ENCODE measurements at places on chromosomes 11 and 22.
A peak's percentile ranks its signal among the peaks of the same experiment; 100 is the strongest.

DNA sequence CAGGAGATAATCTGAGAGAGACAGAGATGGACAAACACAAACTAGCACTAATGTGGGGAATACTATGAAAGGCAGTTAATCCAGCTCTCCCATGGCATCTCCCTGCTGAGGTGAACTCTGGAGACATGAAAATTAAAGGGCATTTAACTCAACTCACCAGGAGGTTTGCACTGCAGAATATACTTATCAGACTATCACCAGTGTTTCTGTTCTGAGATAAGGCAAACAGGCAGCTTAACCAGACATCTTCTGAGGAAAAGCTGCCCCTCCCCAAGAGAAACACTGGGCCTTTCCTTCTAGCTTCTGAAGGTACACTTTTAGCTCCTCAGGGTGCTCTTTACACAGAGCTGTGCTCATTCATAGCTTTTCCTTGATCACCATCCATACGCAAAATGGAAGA, 85.5 kb downstream of the AMBRA1 start:
- DNase-seq = no peak

GRCh38 chr11:44613153-44613552, 47.7 kb downstream of the CD82 start:
- no peak for DNase-seq

GRCh38 chr11:4072668-4073285, 21.8 kb upstream of the RRM1 start:
- no peak for DNase-seq

DNA sequence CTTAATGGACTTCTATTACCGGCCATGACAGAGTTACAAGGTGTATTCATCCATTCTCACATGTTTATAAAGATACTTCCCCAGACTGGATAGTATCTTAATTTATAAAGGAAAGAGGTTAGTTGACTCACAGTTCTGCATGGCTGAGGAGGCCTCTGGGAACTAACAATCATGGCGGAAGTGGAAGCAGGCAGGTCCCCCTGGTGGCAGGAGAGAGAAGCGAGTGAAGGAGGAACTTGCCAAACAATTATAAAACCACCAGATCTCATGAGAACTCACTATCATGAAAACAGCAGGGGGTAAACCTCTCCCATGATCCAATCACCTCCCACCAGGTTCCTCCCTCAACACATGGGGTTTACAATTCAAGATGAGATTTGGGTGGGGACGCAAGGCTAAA, 170.0 kb upstream of the PDGFD start:
- DNase-seq = no peak

- DNase-seq = no peak
Observed at GRCh38 chr11:36451045-36451444, 59.0 kb downstream of the TRAF6 start.

DNA sequence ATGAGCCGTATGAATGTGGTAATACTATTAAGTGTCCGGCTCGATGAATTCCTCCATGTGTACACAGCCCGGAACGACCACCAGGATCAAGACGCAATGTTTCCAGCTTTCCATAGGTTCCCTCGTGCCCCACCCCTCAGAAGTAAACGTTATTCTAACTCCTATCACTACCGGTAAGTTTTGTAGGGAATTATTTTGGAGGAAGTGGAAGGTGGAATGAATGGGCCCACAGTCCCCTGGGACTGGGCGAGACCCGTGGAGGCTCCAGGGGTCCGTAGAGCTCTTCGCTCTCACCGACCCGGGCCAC, 720 bp upstream of the FAR1 start:
- no peak for DNase-seq

DNA sequence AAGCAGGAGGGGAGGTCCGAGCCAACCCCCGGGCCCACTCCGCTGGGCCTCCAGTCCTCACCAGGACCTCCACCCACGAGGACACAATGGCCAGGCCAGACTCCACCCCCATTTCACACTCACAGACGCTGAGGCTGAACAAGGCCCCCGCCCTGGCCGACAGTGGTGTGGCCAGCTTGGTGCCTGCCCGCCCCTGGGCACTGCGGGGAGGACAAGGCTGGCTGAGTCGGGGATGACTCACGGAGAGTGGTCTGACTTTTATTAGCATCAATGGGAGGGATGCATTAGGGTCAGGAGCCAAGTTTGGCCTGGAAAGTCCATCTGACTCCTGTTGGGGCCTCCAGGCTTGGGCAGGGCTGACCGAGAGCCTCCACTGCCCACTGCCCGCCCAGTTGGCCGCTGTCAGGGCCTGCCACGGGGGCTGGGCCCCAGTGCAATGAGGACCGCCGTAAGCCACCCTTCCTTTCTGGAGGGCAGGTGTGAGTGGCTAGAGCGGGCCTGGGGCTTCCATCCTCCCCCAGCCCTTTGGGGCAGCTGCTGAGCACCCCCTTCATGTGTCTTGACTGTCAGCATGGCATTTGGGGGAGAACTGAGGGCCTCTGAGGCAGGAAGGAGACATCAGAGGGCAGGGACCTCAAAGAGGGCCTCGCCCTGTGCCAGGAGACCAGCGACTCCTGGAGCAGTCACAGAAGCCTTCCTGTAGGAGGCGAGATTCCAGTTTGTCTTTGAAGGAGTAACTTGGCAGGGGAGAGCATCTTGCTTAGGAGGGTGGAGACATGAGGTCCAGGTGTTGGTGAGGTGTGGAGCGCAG, 10.6 kb downstream of the TSPAN32 start:
- no peak for DNase-seq

- DNase-seq = no peak
Observed at GRCh38 chr11:45605051-45605450, 60.4 kb downstream of the CHST1 start.

GRCh38 chr11:124798991-124799347, 1.2 kb downstream of the MSANTD2 start:
- DNase-seq = no peak

DNA sequence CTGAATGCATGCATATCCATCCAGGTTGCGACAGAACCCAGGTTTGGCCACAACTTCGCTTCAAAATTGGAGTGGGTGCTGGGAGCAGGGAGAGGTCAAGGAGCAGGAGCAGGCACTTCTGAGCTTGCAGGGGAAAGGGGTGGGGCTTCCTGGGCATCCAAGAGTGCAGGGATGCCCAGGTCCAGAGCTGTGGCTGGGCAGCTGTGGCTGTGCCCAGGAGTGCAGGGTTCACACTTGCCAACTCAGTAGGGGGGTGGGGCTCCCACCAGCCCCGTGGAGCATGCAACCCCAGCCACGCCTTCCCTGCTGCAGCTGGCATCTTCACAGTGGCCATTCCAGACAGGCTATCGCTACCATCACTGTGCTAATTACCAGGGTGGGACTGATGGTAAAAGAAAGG, 115.3 kb upstream of the MTNR1B start:
- no peak for DNase-seq

DNA sequence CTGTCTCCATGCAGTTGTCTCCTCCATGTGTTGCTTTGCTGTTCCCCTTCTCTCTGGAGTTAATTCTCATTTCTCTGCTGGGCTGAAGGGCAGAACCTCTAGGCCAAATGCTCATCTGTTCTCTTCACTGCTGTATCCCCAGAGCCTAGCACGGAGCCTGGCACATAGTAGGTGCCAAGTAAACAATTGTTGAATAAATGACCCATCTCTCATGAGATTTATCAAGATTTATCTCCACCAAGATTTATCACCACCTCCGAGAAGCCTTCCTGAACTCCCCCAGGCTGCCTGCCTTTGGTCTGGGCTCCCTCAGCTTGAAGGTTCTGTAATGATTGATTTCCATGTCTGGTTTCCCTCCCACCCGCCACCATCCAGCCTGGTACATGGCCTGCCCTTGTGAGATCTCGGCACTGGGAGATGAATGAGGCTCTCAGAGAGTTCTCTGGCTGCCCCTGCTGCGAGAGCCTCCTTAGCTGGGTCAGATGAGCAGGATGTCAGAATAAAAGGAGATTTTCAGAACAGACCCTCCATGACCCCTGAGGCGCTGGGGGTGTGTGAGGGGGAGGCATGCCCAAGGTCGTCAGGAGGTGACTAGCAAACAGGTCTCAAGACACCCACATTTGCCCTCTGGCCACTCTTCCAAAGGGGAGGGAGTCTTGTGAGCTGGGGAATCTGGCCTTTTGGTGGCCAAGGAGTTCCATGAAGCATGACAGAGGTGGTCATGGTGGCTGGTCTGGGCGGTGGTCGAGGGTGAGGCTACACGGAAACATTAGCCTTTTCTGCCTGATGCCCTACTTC, 2.4 kb upstream of the GDPD5 start:
- no peak for DNase-seq

DNA sequence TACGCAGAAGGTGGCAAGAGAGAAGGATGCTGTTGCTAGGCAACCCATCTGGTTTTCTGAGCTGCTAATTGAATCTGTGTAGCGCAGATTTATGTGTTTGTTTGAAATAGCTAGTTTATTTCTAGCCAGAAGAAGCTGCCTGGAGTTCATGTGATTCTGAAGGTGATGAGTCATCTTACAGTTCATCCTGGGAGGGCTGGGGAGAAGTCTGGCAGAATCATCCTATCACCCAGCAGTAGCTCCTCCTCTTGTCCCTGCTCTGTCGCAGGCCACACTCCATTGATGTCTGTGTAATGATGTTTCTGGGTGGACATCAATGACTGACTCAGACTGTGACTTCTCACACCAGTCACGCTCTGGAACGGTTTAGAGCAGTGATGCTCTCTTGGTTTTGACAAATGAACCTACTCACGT, 4.8 kb upstream of the FBXO7 start:
- DNase-seq = peak; percentile 7

DNA sequence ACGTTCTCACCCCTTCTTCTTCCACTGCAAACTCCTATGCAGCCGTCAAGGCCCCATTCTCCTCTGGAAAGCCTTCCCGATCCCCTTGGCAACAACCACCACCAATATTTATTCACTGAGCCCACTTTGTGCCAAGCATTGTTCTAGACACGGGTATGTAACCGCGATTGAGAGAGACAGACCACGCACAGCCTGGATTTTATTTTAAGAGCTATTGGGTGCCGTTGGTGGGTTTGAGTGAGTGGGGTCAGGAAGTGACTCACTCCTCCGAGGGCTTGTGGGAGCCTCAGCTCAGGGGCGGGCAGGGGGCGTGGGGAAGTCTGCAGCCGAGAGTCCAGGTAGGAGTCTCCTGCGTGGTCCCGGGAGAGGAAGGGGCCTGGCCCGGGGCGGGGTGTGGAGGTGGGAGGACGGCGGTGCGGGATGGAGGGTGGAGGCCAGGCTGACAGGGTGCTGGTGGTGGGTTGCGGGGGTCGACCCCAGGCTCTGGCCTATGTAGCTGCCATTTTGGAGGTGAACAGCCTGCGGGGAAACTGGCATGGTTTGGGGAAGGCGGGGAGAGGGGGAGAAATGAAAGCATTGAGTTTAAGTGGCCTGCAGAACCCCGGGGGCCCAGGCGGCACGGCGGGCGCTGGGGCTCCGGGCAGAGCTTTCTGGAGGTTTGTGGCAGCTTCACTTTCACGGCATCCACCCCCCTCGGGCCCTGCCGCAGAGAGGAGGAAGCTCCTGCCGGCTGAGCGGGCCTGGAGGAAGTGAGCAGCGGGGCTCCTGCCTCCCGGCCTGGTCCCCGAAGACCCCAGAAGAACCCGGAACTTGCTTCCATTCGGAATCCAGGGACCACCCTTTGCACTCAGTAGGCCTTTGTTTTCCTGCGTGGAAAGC, 547 bp downstream of the PARVG start:
- no peak for DNase-seq

GRCh38 chr22:22800716-22801115, 86.9 kb upstream of the IGLL5 start:
- DNase-seq = no peak

DNA sequence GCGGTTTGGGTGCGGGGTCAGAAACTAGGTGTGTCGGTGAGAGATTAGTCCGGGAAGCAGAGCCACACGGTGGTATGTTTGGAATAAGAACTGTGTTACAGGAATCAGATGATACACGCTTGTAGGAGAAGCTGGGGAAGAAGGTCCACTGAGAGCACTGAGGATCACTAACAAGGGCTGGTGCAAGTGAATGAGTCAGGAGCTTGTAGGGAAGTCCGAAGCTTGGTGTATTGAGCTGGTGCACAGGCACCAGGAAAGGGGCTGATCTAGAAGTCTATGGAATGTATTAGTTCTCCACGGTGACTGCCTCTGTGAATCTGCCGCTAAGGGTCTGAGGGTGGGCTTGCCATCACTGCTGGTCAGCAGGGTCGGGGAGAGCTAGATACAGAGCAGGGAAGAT, 18.8 kb upstream of the GRK3 start:
- no peak for DNase-seq

GRCh38 chr22:29480512-29481264, 670 bp downstream of the NEFH start:
- DNase-seq = no peak

DNA sequence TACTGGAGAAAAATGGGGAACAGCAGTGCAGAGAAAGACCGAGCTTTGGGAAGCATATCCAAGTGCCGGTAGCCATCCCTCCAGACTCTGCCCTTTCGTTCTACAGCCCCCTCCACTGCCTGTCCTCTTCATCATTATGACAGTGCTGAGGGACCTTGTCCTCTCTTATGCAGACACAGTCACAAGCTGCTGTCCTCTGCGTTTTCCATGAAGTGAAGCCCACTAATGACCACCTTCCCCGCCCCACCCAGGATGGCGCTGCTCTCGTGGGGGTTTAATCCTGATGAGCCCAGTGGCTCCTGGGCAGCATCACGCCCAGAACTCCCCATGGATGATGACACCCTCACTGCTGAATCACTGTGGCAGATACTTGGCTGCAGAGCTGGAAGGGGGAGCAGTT, 157.7 kb downstream of the PKNOX2 start:
- no peak for DNase-seq

- peak; percentile 94 for DNase-seq
Observed at GRCh38 chr22:37752189-37753087, 55.3 kb upstream of the GCAT start.

- no peak for DNase-seq
Observed at GRCh38 chr22:26321469-26321913, 107.6 kb upstream of the ASPHD2 start.

DNA sequence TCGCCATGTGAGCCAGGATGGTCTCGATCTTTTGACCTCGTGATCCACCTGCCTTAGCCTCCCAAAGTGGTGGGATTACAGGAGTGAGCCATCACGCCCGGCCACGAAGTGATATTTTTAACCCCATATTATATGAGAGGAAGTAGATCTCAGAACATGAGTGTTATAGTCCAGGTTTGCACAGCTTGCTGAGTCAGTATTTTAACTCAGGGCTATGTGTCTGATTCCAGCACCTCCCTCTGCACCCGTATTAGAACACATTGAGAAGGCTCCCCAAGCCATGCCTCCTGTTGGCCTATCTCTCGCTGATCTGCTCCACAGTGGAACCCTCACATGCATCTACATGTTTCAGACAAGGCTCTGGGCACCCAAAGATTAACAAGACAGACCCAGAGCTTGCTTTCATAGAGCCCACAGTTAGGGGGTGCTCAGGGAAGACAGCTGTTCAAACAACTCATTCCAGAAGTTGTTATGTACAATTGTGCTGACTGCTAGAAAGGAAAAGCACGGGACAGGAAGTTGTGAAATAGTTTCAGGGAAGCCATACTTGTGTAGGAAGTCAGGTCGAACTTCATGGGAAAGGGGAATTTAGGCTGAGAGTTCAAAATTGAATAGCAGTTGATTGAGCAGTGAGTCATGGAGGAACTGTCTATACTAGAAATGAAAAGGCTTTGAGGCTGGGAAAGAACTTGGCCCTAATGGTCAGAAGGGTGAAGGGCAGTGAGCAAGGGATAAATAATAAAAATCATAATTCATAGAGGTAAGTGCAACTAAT, 49.3 kb upstream of the CLPB start:
- DNase-seq = no peak

Measured in retinal pigment epithelial cell (primary cell).